ENCODE measurements at places on chromosomes 16 and 17. TPM values are rescaled to one million over a fixed set of nuclear protein-coding genes. Genes with fewer than 3 reads are reported as not detected.
A peak's percentile ranks its signal among the peaks of the same experiment; 100 is the strongest.

DNA sequence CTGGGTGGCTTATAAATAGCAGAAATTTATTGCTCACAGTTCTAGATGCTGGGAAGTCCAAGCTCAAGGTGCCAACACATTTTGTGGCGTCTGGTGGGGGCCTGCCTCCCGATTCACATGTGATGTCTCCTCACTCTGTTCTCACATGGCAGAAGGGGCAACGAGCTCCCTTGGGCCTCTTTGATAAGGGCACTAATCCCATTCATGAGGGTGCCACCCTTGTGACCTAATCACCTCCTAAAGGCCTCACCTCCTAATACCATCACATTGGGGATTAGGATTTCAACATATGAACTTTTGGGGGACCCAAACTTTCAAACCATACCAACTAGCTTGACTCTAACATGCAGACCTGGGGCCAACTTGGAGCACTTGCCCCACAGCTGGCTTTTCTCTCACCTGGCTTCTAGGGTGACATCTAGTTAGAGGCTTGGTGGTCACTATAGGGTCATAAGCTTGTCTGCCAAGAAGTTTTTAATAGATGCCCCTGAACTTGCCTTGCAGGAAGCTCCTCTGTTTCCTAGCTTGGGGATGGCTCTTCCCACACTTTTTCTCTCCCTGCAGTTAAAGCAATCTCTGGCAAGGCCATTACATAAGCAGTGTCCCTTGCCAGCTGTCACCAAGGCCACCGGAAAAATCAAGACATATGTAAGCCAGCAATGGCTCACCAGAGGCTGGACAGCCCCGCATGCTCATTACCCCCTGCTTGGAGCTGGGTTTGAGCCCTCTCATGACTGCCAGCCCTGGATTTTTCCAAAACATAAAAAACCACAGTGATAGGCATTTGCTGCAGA is 8.4 kb upstream of the MED9 start:
- no peaks in the 10 kb centered on the region for H3K36me3 ChIP-seq
- H3K27me3 ChIP-seq: no peaks in the 10 kb centered on the region
- H3K4me1 ChIP-seq: no peaks in the 10 kb centered on the region
- no peak overlapping the region for H3K27ac ChIP-seq
- no peak for DNase-seq

DNA sequence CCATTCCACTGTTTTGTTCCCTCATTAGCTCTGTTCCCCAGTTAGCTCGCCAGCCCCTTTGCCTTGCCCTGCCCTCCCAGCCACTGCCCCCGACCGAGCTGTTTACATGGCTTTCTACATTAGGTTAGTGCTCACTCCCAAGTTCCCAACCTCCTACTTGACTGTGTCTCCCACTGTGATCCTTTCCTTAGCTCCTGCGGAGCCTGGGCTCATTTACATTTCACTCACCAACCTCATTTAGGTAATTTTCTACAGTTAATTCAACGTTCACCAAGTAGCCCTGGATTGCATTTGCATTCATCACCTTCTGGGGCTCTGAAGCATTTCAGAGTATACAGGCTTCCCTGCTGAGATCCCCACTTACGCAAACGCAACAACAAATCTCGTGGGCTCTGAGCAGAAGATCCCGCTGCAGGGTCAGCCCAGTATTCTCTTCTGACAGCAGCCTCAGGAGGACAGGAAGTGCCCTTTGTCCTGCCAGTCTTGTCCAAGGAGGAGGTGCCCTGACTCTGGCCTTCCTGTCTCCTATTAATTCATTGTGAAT is 325.8 kb upstream of the CCL2 start:
- 0 out of 2 replicates have a peak, but pooled peaks cover 2% of the 10 kb centered on the region for H3K27me3 ChIP-seq
- H3K36me3 ChIP-seq: no peaks in the 10 kb centered on the region
- H3K4me3 ChIP-seq: no peak overlapping the region
- no peak overlapping the region for H3K27ac ChIP-seq
- no peak for DNase-seq

Gene PLA2G10
- total RNA-seq: 0.23 TPM

DNA sequence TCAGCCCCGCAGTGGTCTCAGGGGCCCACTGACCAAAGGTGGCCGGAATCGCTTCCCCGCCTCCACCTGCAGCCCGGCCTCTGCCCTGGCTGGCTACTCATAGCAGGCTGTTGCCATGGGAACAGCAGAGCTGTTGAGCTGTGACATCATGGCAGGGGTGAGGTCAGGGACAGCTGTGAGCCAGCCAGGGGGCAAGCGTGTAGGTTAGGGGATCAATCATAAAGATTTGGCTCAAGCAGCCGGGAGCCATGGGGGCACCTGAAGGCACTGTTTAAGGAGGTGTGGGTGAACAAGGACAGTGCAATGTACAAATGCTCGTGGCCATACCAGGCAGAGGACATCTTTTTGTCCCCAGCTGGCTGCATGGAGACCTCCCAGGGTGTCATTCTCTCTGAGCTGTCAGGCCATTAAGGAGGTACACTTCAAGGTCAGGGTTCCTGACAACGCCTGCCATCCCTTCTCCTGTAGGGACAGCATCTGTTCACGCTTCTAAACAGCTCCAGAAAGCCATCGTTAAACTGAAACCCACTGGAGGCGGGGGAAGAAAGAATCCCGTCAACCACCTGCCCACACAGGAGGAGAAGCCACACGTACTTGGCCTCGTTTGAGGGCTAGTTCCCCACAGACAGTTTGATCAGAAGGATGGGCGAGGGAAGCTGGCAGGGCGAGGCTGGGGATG is at the start of gene CEP295NL:
TSS of gene CEP295NL (minus strand) at position 101 of the 679 bp plus-strand sequence. CDS start 1,373 bp downstream, outside the sequence.
- H3K27ac ChIP-seq: no peak within 1 kb of the TSS
- DNase-seq: no peak
- no peaks in the 10 kb centered on the region for H3K36me3 ChIP-seq
- H3K4me1 ChIP-seq: no peaks in the 10 kb centered on the region
- no peaks in the 10 kb centered on the region for H3K27me3 ChIP-seq
- H3K4me3 ChIP-seq: no peak within 1 kb of the TSS

GRCh38 chr17:54771409-54771915 is 129.2 kb upstream of the TOM1L1 start:
- H3K4me1 ChIP-seq: no peaks in the 10 kb centered on the region
- DNase-seq: no peak
- no peak overlapping the region for H3K27ac ChIP-seq
- no peaks in the 10 kb centered on the region for H3K36me3 ChIP-seq

DNA sequence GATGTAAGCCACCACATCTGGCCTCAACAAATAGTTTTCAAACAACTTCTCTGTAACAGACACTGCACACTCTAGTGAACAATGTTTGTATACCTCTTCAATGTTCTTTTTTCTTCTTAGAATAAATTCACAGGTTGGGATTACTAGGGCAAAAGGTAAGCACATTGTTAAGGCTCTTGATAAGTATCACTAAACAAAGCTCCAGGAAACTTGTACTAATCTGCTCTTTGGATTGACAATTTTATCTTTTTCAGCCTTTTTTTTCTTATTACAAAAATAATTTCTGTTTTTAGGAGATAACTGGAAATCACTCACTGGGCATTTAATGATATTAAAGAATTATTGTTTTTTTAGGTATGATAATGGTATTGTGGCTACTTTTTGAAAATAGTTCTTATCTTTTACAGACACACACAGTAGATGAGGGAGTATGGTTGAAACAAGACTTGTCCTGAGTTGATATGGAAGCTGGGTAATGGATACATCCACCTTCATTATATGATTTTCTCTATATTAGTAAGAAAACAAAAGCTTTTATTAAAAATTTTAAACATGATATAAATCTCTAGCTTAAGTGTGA is 7.7 kb upstream of the MPRIP start:
- H3K27me3 ChIP-seq: no peaks in the 10 kb centered on the region
- H3K36me3 ChIP-seq: no peaks in the 10 kb centered on the region
- peaks cover 10% of the 10 kb centered on the region for H3K4me1 ChIP-seq
- H3K4me3 ChIP-seq: no peak overlapping the region
- DNase-seq: no peak
- H3K27ac ChIP-seq: no peak overlapping the region

DNA sequence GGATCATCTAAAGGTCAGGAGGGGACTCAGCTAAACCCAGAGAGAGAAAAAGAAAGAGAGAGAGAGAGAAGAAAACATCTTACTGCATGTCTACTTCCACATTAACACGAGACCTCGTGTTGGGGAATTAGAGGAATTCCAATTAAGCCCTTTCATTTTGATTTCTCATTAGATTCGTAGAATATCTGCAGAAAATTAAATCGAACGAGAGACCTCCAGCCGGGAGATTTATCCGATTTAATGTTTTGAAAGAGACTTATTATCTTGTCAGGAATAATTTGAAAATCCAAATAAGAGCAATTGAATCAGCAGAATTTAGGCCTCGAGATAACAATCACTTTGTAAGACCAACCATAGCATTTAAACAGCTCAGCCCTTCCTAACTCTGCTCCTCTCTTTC is 175.6 kb downstream of the ABCC12 start:
- no peaks in the 10 kb centered on the region for H3K27me3 ChIP-seq
- DNase-seq: no peak
- H3K4me1 ChIP-seq: no peaks in the 10 kb centered on the region
- no peak overlapping the region for H3K4me3 ChIP-seq
- no peak overlapping the region for H3K27ac ChIP-seq
- H3K36me3 ChIP-seq: no peaks in the 10 kb centered on the region

GRCh38 chr17:41811549-41812380 is at the start of gene P3H4:
Gene P3H4, minus strand, starts transcription at chr17:41811949. Its CDS starts 34 bp downstream, at chr17:41811915.
- DNase-seq: peak; percentile 47
- peaks cover 25% of the 10 kb centered on the region for H3K4me1 ChIP-seq
- peak within 1 kb of the TSS; percentile 99 for H3K27ac ChIP-seq
- H3K36me3 ChIP-seq: no peaks in the 10 kb centered on the region
- peak within 1 kb of the TSS; percentile 74 for H3K4me3 ChIP-seq
- no peaks in the 10 kb centered on the region for H3K27me3 ChIP-seq

- no peaks in the 10 kb centered on the region for H3K4me1 ChIP-seq
- no peak overlapping the region for H3K4me3 ChIP-seq
- H3K27ac ChIP-seq: no peak overlapping the region
- H3K27me3 ChIP-seq: no peaks in the 10 kb centered on the region
Measured at GRCh38 chr16:12311309-12311708, 334.8 kb downstream of the SNX29 start.

DNA sequence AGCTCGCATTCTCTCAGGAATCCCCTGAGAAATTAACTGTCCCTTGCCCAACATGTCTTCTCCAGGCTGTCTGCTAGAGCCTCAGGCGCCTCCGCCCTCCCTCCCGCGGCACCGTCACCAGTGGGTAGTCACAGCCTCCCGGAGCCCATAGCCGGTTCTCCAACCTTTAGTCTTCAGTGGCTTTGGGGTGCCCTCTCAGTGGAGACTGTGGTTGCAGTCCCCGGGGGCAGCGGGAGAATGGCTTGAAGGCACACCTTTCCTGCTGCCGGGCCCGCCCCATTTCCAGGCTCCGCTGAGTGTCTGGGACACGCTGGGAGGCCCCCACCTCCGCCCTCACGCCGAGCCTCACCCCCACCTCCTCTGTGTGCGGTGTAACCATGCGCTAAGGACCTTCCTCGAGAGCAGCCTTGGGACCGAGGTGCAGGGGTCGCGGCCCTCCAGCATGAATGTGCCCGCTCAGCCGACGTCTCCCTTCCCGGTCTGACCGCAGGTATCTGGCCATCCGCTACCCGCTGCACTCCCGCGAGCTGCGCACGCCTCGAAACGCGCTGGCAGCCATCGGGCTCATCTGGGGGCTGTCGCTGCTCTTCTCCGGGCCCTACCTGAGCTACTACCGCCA is 1.7 kb downstream of the GALR2 start:
- H3K27me3 ChIP-seq: no peaks in the 10 kb centered on the region
- peaks cover 11% of the 10 kb centered on the region for H3K4me1 ChIP-seq
- no peak overlapping the region for H3K27ac ChIP-seq

DNA sequence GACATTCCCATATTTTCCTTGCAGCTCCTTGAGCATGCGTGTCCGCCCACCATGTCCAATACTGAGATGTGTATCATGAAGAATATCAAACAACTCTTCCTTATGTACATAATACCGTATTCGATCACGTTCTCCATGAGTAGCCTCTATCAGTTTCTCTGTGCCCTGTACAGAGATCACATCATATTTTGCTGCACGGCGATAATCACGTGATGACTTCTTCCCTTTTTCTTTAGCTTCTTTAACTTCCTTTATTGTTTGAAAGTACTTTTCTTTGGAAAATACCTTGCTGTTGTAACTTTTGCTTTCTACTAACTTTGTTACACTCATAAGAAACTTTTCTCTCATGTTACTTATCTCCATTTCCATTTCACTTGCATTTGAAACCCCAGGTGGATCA is 6.6 kb downstream of the KRABD2 start:
- no peaks in the 10 kb centered on the region for H3K36me3 ChIP-seq
- H3K27me3 ChIP-seq: no peaks in the 10 kb centered on the region
- no peaks in the 10 kb centered on the region for H3K4me1 ChIP-seq
- no peak overlapping the region for H3K27ac ChIP-seq
- no peak for DNase-seq

- H3K4me1 ChIP-seq: no peaks in the 10 kb centered on the region
- H3K27me3 ChIP-seq: no peaks in the 10 kb centered on the region
- H3K27ac ChIP-seq: no peak overlapping the region
- H3K36me3 ChIP-seq: peaks cover 13% of the 10 kb centered on the region
- no peak overlapping the region for H3K4me3 ChIP-seq
Measured at GRCh38 chr17:67922503-67922902, 73.8 kb downstream of the C17orf58 start.

DNA sequence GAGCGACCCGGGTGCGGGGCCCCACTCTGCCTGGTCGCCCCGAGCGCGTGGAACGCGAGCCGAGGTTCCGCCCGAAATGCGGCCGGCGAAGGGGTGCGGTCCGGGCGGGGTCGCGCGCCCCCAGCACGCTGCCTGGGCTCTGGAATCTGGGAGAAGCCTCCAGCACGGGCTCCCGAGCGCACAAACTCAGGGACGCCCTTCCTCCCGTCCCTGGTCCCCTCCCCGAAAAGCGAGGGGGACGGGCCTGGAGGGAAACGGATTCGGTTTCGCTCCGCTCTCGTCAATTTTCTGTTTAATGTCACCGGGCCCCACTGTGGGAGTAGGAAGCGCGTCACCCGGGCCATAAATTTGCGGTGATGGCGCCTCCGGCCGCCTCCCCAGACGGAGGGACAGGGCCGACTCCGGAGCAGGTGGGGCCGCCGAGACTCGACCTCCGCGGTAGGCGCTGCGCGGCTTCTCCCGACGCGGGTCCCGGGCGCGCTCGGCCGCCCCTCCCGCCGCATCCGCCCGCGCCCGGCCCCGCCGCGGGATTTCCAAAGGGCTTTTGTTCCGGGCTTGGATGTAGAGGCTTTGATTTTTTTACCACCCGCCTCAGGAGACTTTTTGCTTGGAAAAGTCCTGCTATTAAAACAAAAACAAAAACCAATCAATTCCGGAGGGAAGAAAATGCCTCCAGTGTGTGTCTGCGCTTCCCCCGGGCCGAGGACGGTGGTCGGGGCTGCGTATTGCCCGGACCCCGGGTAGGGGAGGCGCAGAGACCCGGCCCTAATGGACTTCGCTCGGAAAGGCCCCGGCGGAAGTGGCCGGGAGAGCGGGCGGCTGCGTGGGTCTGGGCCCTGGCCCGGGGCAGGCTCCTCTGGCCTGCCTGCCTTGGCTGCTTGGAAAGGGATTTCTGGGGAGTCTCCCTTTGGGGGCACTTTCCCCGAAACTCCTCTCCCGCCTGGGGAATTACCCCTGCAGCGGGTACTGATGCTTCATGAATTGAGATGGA is 7.9 kb upstream of the BAHCC1 start:
- no peaks in the 10 kb centered on the region for H3K36me3 ChIP-seq
- DNase-seq: no peak
- peak overlapping the region; percentile 100 for H3K27ac ChIP-seq

Measured in Panc1 (cell line).